Kidney (tissue), 22 donors: ENCODE measurements at places on chromosomes 6 and 20. TPM values are rescaled to one million over a fixed set of nuclear protein-coding genes. Genes with fewer than 3 reads are reported as not detected.
A peak's percentile ranks its signal among the peaks of the same experiment; 100 is the strongest.

The RAET1G gene
- 0.41 TPM for total RNA-seq

DNA sequence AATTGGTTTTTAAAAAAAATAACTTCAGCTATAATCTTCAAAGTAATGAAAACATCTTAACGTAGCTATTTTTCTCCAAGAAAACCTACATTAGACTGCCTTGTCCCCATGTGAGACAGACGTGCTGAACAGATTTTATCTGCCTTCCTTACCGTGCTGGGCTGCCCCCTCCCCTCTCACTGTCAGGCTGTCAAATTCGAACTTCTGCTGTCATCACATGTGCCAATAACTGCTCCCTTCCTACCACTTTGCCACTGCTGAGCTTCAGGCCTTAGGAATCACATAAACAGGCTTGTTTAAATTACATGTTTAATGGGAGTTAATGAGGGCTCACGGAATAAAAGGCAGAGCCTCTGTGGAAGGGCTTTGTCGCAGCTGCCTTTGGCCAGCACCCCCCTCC lies 77.0 kb upstream of the NHSL1 start:
- no peak for DNase-seq

DNA sequence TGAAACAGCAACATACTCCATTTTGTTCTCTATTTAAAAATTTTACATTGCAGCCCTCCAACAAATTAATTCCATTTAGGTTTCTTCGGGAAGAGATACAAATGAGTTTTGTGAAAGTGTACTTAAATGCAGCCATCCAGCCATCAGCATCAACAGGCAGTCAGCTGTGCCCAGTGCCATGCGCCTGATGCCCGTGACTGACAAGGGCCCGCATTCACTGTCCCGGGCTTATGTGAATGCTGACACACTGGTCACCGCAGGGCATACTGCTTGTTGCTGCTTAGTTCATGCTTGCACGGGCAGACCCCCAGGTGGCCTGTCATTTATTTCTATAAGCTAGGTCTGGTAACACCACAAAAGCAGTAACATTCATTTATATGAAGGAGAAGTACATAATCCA lies 224.9 kb upstream of the QKI start:
- DNase-seq = no peak

GRCh38 chr6:288866-289265 lies 3.4 kb upstream of the DUSP22 start:
- no peak for DNase-seq

GRCh38 chr20:15977758-15978157 lies 595.5 kb downstream of the KIF16B start:
- DNase-seq = no peak

- no peak for DNase-seq
Observed at GRCh38 chr6:148443798-148444560, 101.3 kb downstream of the SASH1 start.

The SOX18 gene
- 56.7 TPM for total RNA-seq

DNA sequence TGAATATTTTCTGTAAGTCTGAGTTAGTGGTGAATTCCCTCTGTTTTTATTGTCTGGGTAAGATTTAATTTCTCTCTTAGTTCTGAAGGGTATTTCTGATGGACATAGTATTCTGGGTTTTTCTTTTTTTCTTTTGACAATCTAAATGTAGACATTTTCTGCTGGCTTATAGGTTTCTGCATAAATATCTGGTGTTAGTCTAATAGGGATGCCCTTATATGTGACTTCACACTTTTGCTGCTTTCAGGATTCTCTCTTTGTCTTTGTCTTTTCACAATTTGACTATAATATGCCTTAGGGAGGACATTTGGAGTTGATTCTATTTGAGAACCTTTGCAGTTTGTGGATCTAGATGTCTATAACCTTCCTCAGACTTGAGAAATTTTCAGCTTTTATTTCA lies 667.2 kb downstream of the EPHA7 start:
- no peak for DNase-seq

DNA sequence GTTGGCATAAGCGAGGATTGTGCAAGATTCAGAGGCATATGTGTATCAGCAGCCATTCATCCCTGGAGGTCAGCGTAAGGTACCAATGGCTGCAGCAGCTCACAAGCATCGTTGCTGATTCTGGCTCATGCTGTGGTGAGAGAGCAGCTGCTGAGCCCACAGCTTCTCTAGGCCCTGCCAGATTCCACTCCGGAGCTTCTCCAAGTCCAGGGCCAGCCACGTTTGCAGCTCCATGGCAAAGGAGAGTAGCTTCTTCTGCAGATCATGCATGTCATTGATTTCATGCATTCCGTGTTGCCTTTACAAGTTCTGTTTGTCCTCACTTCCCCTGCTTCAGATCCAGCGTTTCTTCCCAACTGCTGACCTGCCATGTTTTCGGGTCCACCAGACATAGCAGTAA lies 474.8 kb upstream of the ID4 start:
- peak; percentile 63 for DNase-seq

GRCh38 chr20:37528446-37529213 lies 954 bp upstream of the BLCAP start:
- peak; percentile 21 for DNase-seq

The PTPRA gene
- total RNA-seq = 70.3 TPM

The ZC2HC1B gene
- total RNA-seq = not detected

DNA sequence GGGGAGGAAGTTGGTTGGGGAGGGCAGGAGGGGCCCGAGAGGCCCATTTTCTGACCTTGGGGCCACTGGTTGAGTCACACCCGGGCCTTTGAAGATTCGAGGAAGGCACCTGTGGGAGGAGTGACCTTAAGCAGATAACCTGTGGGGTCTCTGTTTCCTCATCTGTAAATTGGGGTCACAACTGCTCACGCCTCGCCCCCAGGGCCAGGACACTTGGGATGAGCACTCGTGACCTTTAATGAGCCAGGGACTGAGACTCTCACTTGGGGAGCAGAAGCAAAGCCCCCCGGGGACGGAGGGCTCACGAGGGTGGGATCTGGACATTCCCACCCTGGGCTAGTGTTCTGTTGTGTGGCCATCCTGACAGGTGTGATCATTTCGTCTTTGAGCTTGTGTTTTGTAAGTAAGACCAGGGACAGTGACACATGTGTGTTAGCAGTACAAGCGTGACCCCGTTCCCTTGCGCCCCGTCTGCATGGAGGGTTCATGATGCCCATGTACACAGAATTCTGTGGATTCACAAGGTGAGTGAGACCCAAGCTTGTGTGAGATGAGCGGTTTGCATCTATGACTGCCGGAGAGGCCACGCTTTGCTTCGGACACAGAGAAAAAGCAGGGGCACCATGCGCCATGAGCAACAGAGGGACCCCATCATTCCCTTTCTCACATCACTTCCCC lies 79.3 kb upstream of the PMEPA1 start:
- DNase-seq = no peak

- no peak for DNase-seq
Observed at GRCh38 chr20:24718696-24719095, 230.4 kb upstream of the CST7 start.

The TBXT gene
- total RNA-seq = not detected

DNA sequence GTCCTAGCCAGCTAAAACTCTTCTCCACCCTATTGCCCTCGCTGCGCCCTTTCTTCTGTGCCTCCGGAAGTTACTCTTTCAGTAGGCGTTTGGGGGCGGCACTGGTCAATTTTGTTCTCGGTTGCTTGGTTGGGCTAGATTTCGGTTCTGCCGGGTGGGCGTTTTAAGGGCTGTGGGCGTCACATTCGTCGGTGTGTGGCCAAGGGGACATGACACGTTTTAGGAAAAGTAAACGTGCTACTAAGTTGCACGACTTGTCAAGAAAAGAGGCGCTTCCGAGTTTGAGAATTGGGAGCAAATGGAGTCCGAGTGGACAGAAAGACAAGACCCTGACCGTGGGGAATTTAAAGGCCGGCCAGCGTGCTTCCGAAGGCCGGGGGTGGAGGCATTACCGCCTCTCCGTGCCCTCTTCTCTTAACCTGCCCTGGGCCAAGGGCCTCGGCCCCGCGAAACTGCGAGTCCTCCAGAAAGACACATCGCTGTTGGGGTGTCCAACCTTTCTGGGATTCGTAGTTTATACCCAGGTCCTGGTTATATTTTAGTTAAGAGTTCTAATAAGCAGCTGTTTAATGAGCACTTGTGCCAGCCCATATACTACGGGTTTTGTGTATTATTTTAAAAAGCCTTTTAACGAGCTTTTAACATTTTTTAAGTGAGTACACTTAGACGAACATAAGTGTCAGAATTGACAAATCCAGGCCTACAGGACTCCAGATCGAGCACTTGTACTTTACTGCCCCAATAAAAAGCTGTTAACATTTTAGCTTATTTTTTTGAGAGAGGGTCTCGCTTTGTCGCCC lies 664 bp upstream of the BAG6 start:
- DNase-seq = peak; percentile 98

- no peak for DNase-seq
Observed at GRCh38 chr20:55159230-55159629, 683.8 kb downstream of the DOK5 start.

DNA sequence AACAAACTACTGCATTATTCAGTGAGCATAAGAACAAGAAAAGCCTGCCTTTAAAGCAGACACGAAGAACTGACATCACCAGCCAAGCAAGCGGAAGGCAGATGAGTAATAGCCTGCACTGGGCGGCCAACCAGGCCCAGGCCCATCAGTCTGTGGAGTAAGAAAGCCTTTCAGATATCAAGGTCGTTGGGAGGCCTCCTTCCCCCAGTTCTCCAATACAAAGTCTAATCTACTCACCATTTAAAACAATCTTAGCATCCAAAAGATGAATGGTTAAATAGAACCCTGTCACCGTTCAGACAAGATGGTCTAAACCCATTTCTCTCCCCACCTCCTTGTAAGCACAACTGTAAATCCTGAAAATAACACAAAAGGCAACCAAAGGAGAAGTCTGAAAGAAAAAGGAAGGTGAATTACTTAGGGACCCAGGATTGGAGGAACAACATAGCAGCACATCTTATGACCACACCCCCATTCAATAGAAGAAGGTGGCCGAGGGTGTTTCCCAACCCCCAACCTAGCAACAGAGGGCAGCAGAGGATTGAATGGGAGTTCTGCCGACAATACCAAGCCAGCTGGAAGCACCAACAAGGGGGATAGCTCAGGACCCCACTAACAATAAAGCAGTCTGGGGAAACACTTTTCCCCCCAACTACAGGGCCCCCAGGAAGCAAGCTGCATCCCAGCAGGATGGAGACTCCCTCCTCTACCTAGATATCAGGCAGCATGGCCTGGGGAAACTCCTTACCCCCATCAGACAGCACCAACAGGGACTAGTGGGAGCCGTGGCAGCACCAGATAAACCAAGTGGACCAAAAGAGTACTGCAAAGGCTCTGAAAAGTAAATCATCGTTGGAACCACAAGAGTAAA lies 67.9 kb downstream of the ZHX3 start:
- peak; percentile 92 for DNase-seq

The ERVFRD-1 gene
- 0.57 TPM for total RNA-seq

DNA sequence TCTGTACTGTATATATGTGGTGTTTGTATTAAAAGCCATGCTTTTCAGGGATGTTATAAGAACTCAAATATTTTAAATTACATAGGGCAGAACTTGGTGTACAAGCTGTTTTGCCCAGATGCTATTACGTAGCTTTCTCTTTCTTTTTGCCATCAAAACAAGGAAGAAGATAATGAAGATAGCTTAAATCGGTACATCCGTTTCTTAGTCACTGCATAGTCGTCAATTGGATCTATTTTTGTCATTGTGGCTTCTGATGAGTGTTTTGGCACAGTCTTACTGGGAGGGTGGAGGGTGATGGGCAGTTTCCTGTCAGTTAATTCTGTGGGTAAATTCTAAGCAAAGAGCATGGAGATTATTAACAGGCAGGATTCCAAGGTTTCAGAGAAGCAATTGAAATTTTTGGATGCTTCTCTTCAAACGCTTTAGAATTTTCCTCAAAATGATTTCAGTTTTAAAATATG lies 649.1 kb upstream of the GJE1 start:
- DNase-seq = no peak

DNA sequence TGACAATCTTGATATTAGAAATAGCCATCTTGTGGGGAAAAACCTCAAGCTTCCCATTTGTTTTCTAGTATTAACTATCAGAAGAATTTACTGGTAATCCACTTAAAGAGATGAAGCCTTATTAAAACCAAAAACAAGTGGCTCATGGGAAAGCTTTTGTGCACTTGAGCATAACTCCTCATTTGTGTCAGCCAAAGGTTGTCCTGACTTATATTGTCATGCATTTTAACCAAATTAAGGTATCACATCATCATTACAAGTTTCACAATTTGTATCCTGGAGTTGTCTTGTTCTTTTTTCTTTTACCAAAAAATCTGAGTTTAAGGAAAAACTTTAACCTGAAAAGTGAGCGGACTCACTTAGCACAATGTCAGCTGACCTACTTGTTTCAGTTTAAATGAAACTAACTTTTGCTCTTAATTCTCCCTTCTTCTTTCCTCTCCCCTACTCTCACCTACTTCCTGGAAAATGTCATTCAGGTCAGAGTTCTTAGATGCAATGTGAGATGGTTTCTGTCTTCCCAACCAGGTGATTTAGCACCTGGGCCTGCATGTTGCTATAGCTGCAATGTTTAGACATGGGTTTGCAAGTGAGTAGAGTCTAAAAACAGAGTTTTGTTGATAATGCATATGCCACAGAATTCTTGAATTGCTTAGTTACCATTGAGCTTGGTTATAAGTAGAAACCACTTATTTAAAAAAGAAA lies 82.8 kb downstream of the TNFAIP3 start:
- peak; percentile 16 for DNase-seq

The NRSN1 gene
- not detected for total RNA-seq

The DEFB112 gene
- total RNA-seq = not detected

GRCh38 chr6:36997811-36998722 lies 7.4 kb upstream of the FGD2 start:
- DNase-seq = no peak

GRCh38 chr6:40722553-40723258 lies 135.5 kb upstream of the LRFN2 start:
- DNase-seq = peak; percentile 66

The MCHR2 gene
- not detected for total RNA-seq

- DNase-seq = peak; percentile 58
Observed at GRCh38 chr6:1747003-1747402, 137.3 kb downstream of the FOXC1 start.

GRCh38 chr6:122404444-122404843 lies 5.0 kb downstream of the HSF2 start:
- no peak for DNase-seq

DNA sequence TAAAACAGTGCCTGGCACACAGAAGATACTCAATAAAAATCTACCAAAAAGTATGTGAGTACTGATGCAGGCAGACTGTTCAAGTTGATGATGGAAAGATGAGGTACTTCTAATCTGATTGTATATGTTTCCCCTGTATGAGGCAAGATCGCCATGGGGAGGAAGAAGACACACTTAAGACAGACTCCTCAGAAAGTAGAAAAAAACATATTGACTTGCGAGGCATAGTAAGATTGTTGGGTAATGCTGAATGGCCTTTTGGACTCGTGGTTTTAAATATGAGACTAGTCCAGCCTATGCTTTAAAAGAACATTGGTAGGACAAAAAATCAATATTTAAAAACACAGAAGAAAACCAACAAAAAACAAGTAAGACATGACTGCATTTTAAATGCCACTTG lies 72.6 kb downstream of the SHPRH start:
- DNase-seq = no peak

The PRPH2 gene
- 1.6 TPM for total RNA-seq

The HAO1 gene
- total RNA-seq = not detected

DNA sequence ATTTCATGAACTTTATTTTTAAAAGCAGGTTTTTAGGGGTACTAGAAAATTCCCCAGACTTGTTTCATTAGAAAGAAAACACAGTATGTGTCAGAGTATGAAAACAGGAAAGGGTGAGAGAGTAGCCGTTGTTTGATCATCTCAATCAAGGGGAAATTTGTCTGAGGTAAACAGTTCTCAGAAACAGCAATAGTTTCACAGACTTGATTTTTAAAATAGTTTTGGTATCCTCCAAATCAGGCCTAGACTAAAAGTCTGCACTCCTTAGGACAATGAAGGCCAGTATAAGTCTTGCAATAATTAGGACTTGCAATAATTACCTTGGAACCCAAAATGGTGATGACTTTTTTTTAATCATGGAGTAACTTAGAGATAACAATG lies 176.6 kb upstream of the TAB2 start:
- DNase-seq = no peak
